ENCODE measurements at places on chromosomes 4 and X. TPM values are rescaled to one million over a fixed set of nuclear protein-coding genes. Genes with fewer than 3 reads are reported as not detected.

HERC5 gene
- 21.1 TPM for total RNA-seq

ZNF827 gene
- 26.0 TPM for total RNA-seq

GRCh38 chrX:101078716-101079598 lies at the start of gene TMEM35A:
Gene TMEM35A, plus strand, starts transcription at chrX:101078879. Its CDS starts 124 bp downstream, at chrX:101079003.
- peaks cover 10% of the 10 kb centered on the region for H3K4me1 ChIP-seq
- H3K27ac ChIP-seq = no peak within 1 kb of the TSS
- DNase-seq = no peak
- H3K27me3 ChIP-seq = peaks cover 44% of the 10 kb centered on the region
- H3K4me3 ChIP-seq = peak within 1 kb of the TSS; percentile 30
- no peaks in the 10 kb centered on the region for H3K36me3 ChIP-seq

GRCh38 chr4:87853108-87853507 lies 20.3 kb downstream of the MEPE start:
- H3K4me3 ChIP-seq = no peak overlapping the region
- no peaks in the 10 kb centered on the region for H3K36me3 ChIP-seq
- DNase-seq = no peak
- peaks cover 22% of the 10 kb centered on the region for H3K27me3 ChIP-seq
- H3K27ac ChIP-seq = no peak overlapping the region
- H3K4me1 ChIP-seq = peaks cover 10% of the 10 kb centered on the region

GRCh38 chr4:185999207-185999606 lies 69.7 kb upstream of the TLR3 start:
- H3K4me1 ChIP-seq = no peaks in the 10 kb centered on the region
- H3K36me3 ChIP-seq = no peaks in the 10 kb centered on the region
- no peak overlapping the region for H3K4me3 ChIP-seq
- H3K27me3 ChIP-seq = no peaks in the 10 kb centered on the region
- no peak for DNase-seq
- no peak overlapping the region for H3K27ac ChIP-seq

DNA sequence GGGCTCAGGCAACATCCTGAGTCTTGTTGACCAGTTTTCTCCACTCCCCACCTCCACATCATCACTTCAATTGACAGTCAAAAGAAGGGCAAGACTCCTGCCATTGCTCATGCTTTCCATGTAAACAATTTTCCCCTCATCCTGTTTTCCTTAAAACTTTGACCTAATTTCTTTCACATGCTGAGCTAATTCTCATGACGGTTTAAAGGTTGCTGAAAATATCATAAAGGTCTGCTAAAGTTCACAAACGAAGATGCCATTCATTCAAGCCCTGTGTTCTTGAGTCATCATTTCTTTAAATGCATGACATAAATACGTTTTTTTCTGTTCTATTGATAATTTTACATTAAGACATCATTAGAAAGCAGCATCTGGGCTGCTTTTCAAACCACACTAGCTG lies 353.9 kb downstream of the NKX6-1 start:
- no peak overlapping the region for H3K4me3 ChIP-seq
- H3K36me3 ChIP-seq = no peaks in the 10 kb centered on the region
- H3K27ac ChIP-seq = no peak overlapping the region
- peaks cover 4% of the 10 kb centered on the region for H3K4me1 ChIP-seq

GRCh38 chr4:143667461-143667860 lies 33.0 kb downstream of the FREM3 start:
- no peaks in the 10 kb centered on the region for H3K27me3 ChIP-seq
- H3K4me3 ChIP-seq = no peak overlapping the region
- H3K27ac ChIP-seq = no peak overlapping the region
- DNase-seq = no peak
- peaks cover 3% of the 10 kb centered on the region for H3K36me3 ChIP-seq
- H3K4me1 ChIP-seq = no peaks in the 10 kb centered on the region

Data from activated T-cell treated with anti-CD3 and anti-CD28 coated beads, Interleukin-2, amount 50 U/mL, for 72 hours (primary cell).